ENCODE measurements at places on chromosomes 5 and 9. TPM values are rescaled to one million over a fixed set of nuclear protein-coding genes. Genes with fewer than 3 reads are reported as not detected.
A peak's percentile ranks its signal among the peaks of the same experiment; 100 is the strongest.

Gene CEL
- 2.7 TPM for polyA plus RNA-seq

Gene EQTN
- polyA plus RNA-seq = not detected

Gene OGN
- polyA plus RNA-seq = 21.1 TPM

Gene ARL14EPL
- polyA plus RNA-seq = 0.10 TPM

Gene PTPN3
- polyA plus RNA-seq = 6.1 TPM

Gene SEMA5A
- polyA plus RNA-seq = 0.40 TPM

Gene GRXCR2
- polyA plus RNA-seq = not detected

- DNase-seq = no peak
These were observed 89.2 kb downstream of the FOXD1 start for GRCh38 chr5:73359395-73359794.

- DNase-seq = no peak
These were observed 55.3 kb upstream of the NUDT12 start for GRCh38 chr5:103617913-103618312.

DNA sequence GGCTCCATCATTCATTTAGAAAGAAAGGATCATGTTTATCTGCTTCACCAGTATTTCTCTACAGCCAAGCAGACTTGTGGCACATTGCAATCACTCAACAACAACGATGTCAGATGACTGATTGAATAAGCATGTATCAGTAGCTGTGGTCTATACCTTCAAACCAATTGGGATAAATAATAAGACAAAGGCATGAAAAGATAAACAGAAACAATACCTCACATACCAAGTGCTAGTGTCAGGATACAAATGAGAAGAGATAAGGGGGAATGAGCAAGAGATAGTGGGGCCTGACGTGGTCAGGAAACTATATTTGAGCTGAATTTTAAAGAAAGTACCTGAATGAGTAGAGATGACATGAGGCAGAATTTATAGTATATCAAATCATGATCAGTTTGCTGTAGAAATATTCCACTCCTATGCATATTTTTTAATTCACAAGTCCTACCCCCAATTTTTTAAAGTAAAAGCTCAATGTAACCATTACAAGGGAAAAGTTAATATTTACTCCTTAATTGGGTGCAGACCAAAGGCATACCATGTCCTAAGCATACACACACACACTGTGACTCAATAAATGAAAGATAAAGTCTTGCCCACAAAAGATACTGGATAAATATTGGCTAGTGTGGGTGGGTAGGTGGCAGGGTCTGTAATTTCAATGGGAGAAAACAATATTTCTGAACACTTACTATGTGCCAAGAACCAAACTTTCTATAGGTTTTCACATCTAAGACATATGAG is 284.5 kb downstream of the SPOCK1 start:
- no peak for DNase-seq

DNA sequence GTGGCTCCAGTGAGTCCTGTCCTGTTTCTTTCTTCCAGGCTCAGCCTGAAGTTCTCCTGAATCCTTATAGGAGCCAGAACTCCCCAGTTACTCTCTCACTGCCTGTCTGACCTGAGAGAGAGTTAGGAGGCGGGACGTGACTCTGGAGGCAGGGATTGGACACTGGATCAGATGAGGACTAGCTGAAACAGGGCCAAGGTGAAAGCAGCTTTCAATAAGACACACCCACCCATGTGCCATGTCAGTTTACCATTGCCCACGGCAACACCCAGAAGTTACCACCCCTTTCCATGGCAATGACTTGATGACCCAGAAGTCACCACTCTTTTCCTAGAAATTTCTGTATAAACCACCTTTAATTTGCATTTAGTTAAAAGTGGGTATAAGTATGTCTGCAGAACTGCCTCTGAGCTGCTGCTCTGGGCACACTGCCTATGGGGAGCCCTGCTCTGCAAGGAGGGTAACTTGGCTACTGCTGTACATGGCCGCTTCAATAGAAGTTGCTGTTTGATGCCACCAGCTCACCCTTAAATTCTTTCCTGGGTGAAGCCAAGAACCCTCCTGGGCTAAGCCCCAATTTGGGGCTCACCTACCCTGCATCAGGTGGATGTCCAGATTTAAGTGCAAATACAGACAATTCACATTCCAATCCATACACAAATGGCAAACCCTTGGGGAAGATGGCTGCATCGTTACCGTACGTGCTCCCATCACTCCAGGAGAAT is 13.7 kb downstream of the FCN2 start:
- peak; percentile 62 for DNase-seq

DNA sequence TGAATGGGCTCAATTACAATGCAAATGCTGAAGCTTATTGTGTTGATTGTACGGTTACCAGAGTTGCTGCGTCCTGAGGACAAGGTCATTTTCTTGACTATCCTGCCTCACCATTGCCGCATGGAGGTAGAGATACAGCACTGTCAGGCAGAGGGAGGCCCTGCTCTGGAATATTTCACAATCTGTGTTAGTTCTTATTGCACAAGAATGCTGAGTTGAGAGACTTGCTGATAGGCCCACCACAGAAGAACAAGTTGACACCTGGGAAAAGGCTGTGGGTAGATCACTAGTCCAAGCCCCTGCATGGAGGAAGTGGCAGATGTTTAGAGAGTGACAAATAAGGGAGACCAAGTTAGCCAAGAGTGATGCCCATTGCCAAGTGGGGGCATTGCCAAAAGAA is 344.5 kb upstream of the ITGA1 start:
- no peak for DNase-seq

DNA sequence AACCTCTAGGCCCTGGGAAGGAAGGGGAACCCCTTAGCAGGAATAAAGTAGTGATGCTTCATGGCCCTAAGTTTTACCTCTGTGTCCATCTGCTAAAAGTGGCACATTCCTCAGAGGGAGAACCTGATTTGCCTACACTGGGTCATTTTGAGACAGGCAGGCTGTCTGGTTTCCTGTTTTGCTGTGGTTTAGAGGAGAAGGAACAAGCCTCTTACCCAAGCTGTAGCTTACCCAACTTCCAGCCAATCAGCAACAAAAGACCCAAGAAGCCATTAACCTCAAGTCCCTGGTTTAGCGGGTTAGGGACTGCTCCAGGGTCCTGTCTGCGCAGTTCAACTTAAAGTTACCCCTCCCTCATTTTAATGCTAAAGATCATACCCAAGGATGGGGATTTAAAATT is 411.0 kb downstream of the MAT2B start:
- DNase-seq = peak; percentile 16

DNA sequence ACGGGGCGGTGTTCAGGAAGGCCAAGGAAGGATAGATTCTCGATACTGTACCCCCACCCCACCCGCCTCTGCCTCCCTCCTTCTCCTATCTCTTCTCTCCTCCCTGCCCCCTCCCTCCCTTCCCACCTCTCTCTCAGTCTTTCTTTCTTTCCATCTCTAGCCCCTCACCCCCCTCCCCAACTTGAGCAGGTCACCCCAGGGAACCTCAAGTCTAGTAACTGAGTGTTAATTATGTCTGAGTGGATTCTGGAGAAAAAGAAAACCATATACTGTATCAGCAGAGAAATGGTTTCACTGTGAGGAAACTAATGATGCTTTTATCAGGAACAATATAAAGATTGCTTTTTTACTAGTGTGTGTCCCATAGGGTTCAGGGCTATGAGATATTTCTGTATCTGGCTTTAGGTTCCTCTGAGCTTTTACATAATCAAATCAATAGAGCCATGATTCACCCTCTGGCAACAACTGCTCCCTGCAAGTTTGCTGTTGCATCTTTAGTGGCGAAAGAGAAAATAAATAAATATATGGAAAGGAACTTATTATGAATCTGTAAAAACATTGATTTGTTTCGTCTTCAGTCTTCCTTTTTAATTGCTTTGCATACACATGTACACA is 639.7 kb downstream of the CCDC171 start:
- DNase-seq = no peak

DNA sequence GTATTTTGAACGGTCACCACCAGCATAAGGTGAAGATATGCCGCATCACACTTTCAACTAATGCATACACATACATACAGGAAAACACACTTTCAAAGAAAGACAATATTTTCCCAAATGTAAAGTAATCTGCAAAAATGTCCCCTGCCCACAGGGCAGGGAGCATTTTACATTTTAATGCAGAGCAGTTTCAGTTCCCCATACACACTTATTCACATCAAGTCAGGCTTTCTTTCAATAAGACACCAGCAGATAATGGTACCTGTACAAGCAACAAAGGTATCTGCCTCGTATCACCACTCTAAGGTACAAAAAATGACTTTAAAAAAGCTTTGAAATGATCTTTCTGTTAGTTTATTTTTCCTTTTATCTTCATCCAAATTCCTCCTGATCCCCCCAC is 247.1 kb upstream of the CCNG1 start:
- DNase-seq = no peak

GRCh38 chr5:91712718-91713117 is 329.6 kb upstream of the ARRDC3 start:
- no peak for DNase-seq

DNA sequence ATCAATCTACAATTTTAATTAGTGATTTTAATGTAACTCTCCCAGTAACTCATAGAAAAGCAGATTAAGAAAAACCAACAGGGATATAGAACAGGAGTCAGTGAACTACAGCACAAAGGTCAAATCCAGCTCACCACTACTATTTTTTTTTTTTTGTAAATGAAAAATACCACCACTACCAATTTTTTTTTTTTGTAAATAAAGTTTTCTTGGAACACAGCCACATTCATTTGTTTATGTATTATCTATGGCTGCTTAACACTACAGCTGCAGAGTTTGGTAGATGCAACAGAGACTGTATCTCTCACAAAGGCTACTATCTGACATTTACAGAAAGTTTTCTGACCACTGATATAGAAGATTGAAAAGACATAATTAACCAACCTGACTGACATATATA is 11.7 kb downstream of the ZNF510 start:
- no peak for DNase-seq

- no peak for DNase-seq
These were observed 1298.8 kb upstream of the CDH6 start for GRCh38 chr5:29894668-29895067.

GRCh38 chr9:112537561-112537960 is 50.9 kb downstream of the KIAA1958 start:
- no peak for DNase-seq

GRCh38 chr9:908536-909205 is 67.2 kb downstream of the DMRT1 start:
- no peak for DNase-seq

DNA sequence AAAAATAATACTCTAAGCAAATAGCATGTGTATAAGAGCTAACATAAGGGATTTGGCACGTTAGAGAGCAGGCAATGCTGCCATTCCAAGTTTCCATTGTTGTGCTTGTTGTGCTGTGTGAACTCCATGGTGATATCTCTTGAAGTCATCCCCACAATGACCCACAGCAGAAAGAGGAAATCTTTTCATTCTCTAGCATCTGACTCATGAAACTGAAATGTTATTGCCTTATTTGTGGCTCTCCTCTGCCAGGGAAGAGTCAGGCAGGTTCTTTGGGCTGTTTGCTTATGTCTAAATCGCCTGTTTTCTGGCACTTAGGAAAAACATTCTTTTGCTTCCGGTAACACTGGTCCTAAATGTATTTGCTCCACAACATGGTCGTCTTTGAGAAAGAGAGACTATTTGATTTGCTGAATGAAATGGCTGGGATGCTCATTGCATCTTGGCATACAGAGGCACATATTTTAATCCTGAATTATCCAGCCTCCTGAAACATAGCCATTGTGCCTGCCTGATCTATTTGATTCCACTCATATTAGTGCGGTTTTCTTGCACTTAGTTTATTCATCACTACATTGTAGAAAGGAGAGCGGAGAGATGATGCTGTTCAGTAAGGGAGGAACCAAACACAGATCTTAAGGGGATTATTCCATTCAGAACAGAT is 188.8 kb downstream of the CSNK1G3 start:
- no peak for DNase-seq

- no peak for DNase-seq
These were observed 22.0 kb upstream of the TIFAB start for GRCh38 chr5:135473956-135474670.

DNA sequence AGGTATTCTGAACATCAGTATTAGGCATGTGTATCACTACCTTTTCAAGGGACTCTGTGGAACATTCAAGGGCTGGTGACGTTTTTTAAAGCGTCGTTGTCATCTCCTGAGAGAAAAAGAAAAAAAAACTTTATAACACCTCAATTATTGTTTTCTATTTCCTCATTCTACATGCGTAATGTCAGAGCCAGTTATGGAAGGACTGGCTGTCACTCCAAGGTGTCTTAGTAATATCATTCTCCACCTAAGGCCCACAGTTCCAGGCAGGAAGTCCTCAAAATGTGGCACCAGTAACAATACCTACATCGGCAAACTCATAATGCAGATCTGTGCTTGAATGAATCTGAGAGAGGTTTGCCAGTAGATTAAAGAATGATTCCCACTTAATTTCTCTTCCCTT is 210.2 kb downstream of the SAXO1 start:
- no peak for DNase-seq

GRCh38 chr9:134606951-134607731 is 34.5 kb upstream of the COL5A1 start:
- DNase-seq = no peak
